Lung (tissue), 17 donors: ENCODE measurements at places on chromosomes 7 and 10. TPM values are rescaled to one million over a fixed set of nuclear protein-coding genes. Genes with fewer than 3 reads are reported as not detected.

DNA sequence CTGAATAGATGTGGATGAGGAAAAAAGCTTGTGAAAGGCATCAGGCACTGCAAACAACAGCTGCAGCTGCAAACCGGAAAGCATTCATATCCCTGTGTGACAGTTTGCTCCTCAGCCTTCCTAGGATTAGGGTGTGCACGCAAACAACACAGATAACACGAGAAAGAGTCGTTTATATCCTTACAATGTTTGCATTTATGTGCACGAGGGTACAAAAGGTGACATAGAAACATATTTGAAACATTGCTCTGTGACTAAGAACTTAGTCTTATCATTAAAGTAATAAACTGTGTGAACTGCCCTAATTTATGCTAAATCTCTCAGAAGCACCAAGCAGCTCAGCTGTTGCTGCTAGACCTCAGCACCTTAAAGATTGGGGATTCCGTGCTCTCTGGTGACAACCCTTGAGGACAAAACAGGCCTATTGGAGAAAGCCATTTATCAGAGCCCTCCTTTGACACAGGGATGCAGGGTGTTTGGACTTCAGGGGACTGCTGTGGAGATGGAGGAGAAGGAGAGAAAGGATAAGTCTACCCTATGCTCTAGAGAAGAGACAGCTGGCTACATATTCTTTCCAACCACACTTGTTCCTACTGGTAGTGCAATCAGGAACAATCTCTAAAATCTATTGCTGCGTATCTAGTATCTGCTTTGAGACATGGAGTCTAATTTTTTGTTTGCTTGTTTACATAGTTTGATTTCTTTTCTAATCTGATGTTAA, 176.2 kb downstream of the GNAT3 start:
- DNase-seq: peak; percentile 74

GRCh38 chr10:27030060-27030459, 70.2 kb downstream of the ANKRD26 start:
- no peak for DNase-seq

DNA sequence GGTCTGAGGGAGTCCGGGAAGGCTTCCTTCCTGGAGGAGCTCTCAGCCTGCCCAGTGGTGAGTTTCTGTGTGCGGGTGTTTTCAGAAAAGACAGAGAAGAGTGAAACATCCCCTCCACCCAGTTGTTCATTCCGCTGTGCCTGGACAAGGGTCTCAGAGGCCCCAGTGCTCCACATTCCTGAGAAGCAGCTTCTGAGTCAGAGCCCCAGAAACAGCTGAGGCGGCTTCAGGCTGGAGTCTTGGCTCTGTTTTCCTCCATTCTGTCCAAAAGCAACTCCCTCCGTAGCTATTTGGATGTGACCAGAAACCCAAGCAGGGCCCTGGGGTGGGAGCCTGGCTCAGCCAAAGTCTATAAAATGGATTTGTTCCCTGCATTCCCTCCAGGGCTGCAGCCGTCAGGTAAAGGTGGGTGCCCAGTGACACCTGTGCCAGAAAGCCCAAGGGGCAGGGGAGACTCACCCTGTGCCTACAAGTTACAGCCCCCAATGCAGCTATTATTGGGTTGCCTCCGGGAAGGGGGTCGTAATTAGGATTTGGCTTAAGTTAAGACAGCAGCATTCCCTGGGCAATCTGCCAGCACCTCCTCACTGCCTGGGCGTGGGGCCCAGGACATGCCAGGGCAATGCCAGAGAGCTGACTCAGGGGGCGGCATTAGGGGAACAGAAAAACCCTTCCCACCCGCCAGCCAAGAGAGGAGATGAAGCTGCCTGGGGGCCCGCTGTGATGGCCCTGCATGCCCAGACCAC, 13.1 kb upstream of the CAMK2G start:
- peak; percentile 88 for DNase-seq

DNA sequence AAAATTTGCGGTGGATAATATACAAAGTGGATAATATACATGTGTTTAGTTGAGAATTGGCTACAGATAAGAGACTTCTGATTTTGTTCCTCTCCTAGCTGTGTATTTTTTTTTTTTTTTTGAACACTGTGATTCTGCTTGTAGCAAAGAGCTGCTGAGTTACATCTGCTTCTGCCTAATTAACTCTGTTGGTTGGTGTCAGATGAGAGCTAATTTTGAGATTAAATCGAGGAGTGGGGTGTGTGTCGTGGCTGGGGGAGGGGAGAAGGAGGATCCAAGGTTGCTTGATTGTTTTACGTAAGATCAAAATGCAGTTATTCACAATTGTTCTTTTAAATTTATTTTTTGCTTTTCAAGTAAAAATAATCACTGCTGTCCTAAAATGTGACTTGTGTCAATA, 11.3 kb downstream of the KAT6B start:
- no peak for DNase-seq

GRCh38 chr10:35004651-35005050, 85.5 kb downstream of the CUL2 start:
- DNase-seq: no peak

DNA sequence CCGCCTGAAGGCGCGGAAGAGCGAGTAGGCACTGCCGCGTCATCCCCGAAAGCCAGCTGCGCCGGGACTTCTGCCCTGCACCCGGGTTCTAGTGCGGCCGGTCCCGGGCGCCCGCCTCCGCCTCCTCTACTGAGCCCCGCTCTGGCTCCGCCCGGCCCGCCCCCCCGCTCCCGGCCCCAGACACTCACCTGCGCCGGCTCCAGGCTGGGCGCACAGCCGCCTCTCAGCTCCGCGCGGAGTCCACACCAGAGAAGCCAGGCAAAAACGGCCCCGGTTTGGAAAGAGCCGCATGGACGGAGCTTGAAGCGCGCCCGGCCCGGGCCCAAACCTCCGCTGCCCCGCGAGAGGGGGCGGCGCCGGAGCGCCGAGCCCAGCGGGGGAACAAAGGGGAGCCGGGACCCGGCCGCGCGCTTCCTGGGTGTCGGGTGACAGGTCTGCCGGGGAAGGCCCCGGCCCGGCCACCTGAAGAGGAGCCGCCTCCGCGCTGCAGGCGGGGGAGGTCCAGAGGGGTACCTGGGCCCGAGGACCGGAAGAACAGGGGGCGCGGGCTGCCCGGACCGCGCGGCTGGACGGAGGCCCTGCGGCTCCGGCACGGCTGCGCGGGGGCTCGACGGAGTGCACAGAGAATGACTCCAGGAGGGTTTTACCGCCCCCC, 168.2 kb downstream of the NRF1 start:
- peak; percentile 70 for DNase-seq

GRCh38 chr10:8334631-8335030, 280.1 kb downstream of the GATA3 start:
- no peak for DNase-seq

- no peak for DNase-seq
These were observed 18.4 kb downstream of the EEPD1 start for GRCh38 chr7:36171503-36171902.

DNA sequence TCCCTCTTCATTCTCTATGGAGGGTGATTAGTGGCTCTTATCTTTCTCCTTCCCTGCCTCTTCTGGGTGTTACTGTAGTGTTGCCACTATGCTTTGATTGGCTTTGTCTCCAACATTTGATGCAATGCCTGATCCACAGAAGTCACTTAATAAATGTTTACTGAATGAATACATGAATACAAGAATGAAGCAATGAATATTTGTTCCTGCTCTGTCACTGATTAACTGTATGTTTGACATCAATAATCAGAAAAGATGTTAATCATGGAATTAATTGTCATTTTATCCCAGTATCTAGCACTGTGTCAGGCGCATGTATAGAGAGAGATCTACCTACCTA, 4.3 kb downstream of the ANK3 start:
- no peak for DNase-seq

DNA sequence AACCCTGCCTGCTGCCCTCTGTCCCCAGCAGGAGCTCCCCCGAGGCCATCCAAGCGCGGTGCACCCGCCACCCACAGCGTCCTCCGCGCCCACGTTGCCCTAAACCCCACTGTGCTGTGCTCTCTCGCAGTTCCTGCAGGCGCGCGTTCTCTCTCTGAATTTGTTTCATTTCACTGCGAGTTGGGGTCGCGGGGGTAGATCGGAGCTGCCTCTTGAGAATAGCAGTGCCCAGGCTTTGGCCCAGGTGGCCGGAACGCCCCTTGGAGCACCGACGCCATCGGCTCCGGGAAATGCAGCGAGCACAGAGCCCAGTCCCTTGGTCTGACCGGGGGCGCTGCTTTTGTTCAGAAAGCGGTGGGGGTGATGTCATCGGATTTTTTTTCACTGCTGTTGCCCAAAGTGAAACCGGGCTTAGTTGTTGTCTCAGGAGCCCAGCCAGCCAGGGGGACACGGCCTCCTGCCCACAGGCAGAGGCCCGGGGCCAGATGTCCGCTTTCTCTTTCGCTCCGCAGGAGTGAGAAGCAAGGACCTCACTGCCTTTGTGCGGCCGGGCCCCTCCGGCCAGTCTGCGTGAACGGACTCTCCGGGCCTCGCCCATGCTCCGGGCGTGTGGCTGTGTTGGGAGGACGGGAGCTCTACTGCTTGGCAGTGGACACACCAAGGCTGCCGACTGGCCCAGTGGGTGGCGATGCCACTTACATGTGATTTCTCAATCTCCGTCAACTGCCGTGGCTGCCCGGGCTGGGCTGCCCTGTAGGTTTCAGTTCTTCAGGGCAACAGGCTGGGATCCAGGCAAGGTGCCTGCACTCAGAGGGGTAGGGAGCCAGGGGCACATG, 43.1 kb downstream of the FOXK1 start:
- peak; percentile 90 for DNase-seq

Gene MMRN2
- polyA plus RNA-seq: 10.2 TPM

DNA sequence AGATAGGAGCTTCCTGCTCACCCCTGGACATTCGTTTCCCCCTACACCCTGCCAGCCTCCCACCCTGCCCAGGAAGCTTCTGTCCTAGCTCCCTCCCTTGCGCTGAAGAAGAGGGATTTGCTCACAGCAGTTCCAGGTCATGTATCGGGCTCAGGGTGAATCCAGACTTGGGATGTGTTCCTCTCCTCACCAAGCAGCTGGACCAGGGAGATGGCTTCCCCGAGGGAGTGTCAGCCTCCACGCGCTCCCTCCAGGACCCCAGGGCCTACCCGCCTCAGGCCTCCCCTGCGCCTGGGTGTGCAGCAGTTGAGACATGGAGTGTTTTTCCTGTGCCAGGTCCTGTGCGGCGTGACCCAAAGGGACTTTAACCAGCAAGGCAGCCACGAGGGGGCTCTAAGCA, 435.6 kb upstream of the FOXK1 start:
- no peak for DNase-seq

DNA sequence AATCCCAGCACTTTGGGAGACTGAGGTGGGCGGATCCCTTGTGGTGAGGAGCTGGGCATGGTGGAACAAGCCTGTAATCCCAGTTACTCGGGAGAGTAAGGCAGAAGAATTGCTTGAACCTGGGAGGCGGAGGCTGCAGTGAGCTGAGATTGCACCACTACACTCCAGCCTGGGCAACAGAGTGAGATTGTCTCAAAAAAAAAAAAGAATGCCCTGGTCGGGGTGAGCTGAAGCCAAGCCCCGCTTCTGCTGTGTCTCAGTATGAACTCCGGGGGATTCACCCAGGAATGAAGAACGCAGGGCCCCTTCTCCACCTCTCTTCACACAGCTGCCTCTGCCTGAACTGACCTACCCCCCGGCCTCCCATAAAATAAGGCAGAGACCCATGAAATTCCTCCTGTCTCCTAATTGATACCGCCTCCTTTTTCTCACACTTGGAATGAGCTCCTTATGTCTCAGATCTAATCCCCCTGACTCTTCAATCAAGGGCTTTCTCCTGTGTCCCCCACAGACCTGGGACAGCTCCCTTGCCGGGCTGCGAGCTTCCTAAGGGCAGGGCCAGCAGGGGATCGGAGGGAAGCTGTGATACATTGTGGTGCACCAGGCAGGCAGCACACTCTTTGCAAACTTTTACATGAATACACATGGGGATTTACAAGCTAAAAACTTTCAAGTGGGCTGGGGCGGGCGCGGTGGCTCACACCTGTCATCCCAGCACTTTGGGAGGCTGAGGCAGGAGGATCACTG, 911 bp upstream of the ZP3 start:
- no peak for DNase-seq

DNA sequence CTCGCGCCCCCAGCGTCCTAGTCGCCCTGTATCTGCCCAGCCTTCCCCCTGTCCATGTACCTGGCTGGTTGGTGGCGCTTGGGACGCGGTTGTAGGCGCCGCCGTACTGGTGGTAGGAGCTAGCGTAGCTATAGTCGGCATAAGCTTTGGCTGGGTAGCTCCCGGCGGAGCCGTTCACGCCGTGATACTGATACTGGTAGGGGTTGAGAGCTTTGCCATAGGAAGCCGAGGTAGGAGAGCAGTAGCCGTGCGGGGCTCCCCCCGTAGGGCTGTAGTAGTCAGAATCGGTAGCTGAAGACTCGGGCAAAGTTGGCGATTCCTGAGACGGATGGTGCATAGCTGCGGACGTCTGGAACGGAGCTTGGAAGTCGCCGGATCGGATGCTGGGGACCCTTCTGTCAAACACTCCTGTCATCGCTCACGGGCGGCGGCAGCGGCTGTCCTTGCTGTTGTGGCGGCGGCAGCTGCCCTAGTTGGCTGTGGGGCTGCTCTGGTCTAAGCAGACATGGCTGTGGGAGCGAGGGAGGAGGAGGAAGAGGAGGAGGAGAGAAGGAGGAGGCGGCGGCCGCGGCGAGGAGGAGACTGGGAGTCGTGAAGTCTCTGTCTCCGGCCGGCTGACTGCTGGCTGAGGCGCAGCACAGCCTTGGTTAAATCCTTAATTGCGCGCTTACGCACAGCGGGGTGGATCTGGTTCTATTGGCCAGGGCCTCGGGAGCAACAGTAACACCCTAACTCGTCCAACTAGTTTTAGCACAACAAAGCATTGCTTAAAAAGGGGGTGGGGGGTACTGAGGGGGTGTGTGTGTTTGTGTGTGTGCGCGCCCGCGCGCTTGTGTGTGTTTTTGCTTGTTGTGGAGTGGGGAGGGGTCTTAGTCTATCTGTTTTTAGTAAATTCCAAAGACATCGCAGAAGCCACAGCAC, at the start of gene DLX5:
Gene DLX5, minus strand, starts transcription at position 623 of the 921 bp plus-strand sequence. Its CDS starts 208 bp downstream, at position 415.
- peak; percentile 92 for DNase-seq

Gene TRIM74
- polyA plus RNA-seq: 0.53 TPM

GRCh38 chr10:97013568-97013967, 172.2 kb downstream of the SLIT1 start:
- no peak for DNase-seq

- DNase-seq: no peak
These were observed 28.2 kb downstream of the C10orf105 start for GRCh38 chr10:71691405-71691804.

GRCh38 chr10:79561257-79561656, 1.1 kb upstream of the SFTPA2 start:
- no peak for DNase-seq

Gene SH2D4B
- 0.20 TPM for polyA plus RNA-seq

GRCh38 chr10:42867571-42867970, 85.0 kb downstream of the BMS1 start:
- no peak for DNase-seq

DNA sequence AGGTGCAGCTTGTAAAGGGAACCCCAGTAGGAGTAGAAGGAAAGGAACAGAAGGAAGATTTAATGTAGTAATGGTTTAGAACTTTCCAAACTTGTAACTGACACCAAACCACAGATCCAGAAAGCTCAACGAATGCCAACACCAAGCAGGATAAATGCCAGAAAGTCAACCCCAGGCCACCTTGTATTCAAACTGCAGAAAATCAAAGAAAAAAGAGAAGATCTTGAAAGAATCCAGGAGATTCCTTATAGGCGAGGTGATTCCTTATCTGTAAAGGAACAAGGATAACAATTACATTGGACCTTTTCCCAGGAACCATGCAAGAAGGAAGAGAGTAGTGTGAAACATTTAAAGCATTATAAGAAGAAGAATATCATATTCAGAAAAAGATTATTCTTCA, 93.6 kb downstream of the NKX6-2 start:
- no peak for DNase-seq

Gene PIP
- polyA plus RNA-seq: 43.4 TPM

Gene CDK13
- polyA plus RNA-seq: 18.3 TPM

GRCh38 chr10:91887272-91888076, 21.8 kb downstream of the FGFBP3 start:
- DNase-seq: peak; percentile 86

- DNase-seq: no peak
These were observed 296.0 kb upstream of the SP4 start for GRCh38 chr7:21131897-21132296.
